Left renal pelvis (tissue), 4 donors: ENCODE measurements at places on chromosomes 3 and 15. TPM values are rescaled to one million over a fixed set of nuclear protein-coding genes. Genes with fewer than 3 reads are reported as not detected.

The POC1A gene
- polyA plus RNA-seq, result 7.6 TPM

DNA sequence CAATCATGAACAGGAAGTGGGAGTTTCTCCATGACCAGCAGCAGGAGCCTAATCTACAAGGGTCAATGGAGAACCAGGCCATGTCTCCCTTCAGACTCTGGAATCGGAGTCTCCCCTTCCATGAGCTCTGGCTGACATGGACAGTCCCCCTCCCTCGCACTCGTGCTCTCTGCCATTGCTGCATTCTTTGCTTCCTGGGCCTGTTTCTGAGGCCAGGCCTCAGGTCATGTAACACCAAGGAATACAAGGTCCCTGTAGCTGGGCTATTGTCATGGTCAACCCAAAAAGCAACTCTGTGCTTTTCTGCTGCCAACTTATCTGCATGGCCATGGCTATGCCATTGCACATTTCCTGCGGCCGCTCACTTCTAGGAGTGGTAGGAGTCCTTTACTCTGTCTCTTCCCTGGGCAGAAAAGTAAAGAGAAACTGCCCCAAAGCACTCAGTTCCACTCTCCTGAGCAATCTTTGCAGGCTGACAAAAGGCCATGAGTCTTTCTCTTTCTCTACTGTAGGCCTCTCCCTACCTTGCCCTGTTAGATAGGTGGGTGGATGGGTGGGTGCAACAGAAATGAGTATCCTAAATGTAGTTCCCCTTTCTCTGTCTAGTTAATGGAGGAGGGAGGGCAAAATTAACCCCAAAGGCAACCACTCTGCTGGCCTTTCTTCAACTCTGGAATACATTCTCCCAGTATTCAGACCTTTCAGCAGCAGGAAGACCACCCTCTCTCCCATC, 40.8 kb upstream of the PROK2 start:
- no peak for DNase-seq

The GABRB3 gene
- 7.4 TPM for polyA plus RNA-seq

DNA sequence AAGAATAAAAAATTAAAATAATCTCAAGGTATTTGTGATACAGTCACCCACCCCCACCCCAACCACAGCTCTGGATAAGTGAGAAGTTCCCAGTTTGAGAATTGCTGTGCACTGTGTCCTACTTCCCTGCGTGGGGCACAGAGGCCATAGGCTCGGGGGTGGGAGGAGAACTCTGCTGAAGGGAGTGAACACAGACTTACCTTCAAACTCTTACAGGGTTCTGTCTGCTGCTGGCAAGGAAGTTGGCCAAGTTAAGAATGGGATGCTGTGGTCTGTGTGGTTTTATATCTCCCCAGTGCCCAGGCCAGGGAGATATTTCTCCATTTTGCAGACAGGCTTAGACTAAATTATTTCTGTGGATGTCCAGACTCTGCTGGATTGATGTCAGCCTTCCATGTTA, 37.6 kb downstream of the SPTSSB start:
- no peak for DNase-seq
